ENCODE measurements at places on chromosomes 13 and 19.

GRCh38 chr19:28641395-28641794 is 571.6 kb downstream of the UQCRFS1 start:
- DNase-seq = no peak

- no peak for DNase-seq
These were observed 70.0 kb downstream of the KCTD15 start for GRCh38 chr19:33866696-33867095.

- DNase-seq = no peak
These were observed 12.2 kb downstream of the SERP2 start for GRCh38 chr13:44385847-44386246.

GRCh38 chr13:98869408-98870090 is 108.3 kb downstream of the DOCK9 start:
- DNase-seq = no peak

- no peak for DNase-seq
These were observed 2.4 kb downstream of the MARK4 start for GRCh38 chr19:45253396-45254027.

GRCh38 chr19:8363803-8364771 is at the start of gene ANGPTL4:
ANGPTL4 (plus strand) TSS chr19:8364155; CDS start chr19:8364322, 167 bp downstream.
- DNase-seq = no peak

GRCh38 chr13:32430018-32430747 is 2.3 kb upstream of the N4BP2L1 start:
- DNase-seq = no peak

- no peak for DNase-seq
These were observed 21.1 kb upstream of the POMP start for GRCh38 chr13:28637714-28638355.

GRCh38 chr19:48833977-48834376 is 2.3 kb downstream of the HSD17B14 start:
- DNase-seq = no peak

- no peak for DNase-seq
These were observed 68.6 kb upstream of the FGF14 start for GRCh38 chr13:102470283-102470917.

GRCh38 chr19:14446336-14447036 is 13.4 kb downstream of the PKN1 start:
- DNase-seq = no peak
